ENCODE measurements at places on chromosomes 3 and 15.

DNA sequence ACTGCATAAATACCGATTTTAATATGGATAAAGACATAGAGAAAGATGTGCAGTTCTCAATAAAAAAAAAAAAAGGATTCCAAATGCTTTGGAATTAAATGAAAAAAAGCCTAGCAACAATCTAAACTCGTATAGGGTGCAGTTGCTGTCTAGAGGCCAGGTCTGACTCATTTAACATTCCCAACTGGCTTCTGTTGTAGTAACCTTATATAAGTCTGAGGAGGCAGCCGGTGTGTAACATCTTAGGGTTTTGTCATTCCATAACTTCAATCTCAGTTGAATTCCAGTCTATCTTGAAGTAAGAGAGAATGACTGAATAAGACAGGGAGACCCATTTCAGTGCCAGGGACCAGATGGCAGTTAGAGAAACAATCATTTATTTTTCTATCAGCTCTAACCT lies 6.5 kb downstream of the PDCD10 start:
- DNase-seq = no peak

DNA sequence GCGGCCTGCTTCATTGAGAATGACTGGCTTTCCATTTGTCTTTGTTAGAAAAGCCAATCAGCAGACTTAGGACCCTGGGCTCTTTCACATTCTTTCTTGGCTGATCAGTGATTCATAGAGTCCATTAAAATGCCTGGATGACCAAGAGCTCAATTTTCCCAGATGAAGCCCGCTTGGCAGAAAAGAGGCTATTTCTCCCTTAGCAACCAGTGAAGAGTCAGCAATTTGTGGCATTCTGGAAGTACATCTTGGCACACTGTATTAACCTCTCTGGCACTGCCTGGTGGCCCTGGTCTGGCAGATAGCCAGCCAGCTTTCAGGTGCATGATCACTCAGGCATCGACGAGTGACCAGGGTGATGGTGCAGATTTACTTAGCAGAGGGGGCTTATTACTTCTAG lies 145.7 kb upstream of the PLAAT1 start:
- DNase-seq = no peak

DNA sequence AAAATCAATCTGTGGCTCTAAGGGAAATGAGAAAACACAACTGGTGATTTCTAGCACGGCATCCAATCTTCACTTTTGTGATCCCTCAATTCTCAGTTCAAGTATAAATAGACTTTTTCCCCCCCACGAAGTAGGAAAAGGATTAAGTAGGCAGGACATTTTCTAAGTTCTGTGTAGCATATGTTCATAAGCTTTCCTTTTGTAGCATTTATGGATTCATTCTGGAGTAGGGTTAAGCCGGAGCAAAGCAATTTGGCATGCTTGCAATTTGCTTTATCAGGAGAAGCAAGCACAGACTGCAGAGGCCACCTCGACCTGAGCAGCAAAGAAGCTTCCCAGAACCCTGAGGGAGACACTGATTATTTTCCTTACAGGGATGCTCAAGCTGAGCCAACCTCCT lies 66.3 kb downstream of the FHIT start:
- DNase-seq = no peak

- no peak for DNase-seq
Observed at GRCh38 chr3:188041193-188041592, 112.8 kb upstream of the LPP start.

Measured in CD4-positive, alpha-beta T cell treated with Interferon alpha-2 for 1 hour (primary cell).